ENCODE measurements at places on chromosomes 7 and 10. TPM values are rescaled to one million over a fixed set of nuclear protein-coding genes. Genes with fewer than 3 reads are reported as not detected.

SLC26A4 gene
- 1.4 TPM for total RNA-seq

HOXA7 gene
- 6.3 TPM for total RNA-seq

MYOZ1 gene
- 0.91 TPM for total RNA-seq

MBL2 gene
- not detected for total RNA-seq

TMEM184A gene
- 142 TPM for total RNA-seq

GALNT17 gene
- 6.0 TPM for total RNA-seq

MAT1A gene
- 0.75 TPM for total RNA-seq

RAB18 gene
- 99.3 TPM for total RNA-seq

Data from ureter (tissue), 1 donor.